Lung microvascular endothelial cell (primary cell): ENCODE measurements at places on chromosomes 11 and 22. TPM values are rescaled to one million over a fixed set of nuclear protein-coding genes. Genes with fewer than 3 reads are reported as not detected.

The TP53I11 gene
- total RNA-seq, result 12.4 and 12.9 TPM in 2 replicates

The TCN1 gene
- not detected in 2 replicates for total RNA-seq

The CDC42EP1 gene
- total RNA-seq, result 7.8 and 7.9 TPM in 2 replicates

The GDPD5 gene
- total RNA-seq, result 14.2 and 15.9 TPM in 2 replicates

The CD248 gene
- total RNA-seq, result under 0.01 TPM in 2 replicates

The PGR gene
- total RNA-seq, result under 0.01 TPM in 1 of 2 replicates, not detected in the other

The TSKU gene
- 3.2 and 3.9 TPM in 2 replicates for total RNA-seq

The KRTAP5-10 gene
- total RNA-seq, result under 0.01 TPM in 1 of 2 replicates, not detected in the other

The OR56B1 gene
- total RNA-seq, result not detected in 2 replicates

The BTBD18 gene
- not detected in 2 replicates for total RNA-seq

The OR51B4 gene
- total RNA-seq, result not detected in 2 replicates

The RIBC2 gene
- 0.20 and 0.22 TPM in 2 replicates for total RNA-seq

The TSSK2 gene
- total RNA-seq, result not detected in 2 replicates

The SORL1 gene
- under 0.01 and 0.22 TPM in 2 replicates for total RNA-seq

The LRRC74B gene
- total RNA-seq, result not detected in 2 replicates

The DEPDC7 gene
- under 0.01 and 0.20 TPM in 2 replicates for total RNA-seq

The HOATZ gene
- total RNA-seq, result not detected in 2 replicates

The OR5J2 gene
- not detected in 2 replicates for total RNA-seq

The PDGFB gene
- 29.6 and 54.8 TPM in 2 replicates for total RNA-seq

The MPPED1 gene
- total RNA-seq, result under 0.01 TPM in 1 of 2 replicates, not detected in the other

The KCNJ11 gene
- total RNA-seq, result 0.22 and 0.40 TPM in 2 replicates
